ENCODE measurements at places on chromosomes 7 and 10. TPM values are rescaled to one million over a fixed set of nuclear protein-coding genes. Genes with fewer than 3 reads are reported as not detected.

DNA sequence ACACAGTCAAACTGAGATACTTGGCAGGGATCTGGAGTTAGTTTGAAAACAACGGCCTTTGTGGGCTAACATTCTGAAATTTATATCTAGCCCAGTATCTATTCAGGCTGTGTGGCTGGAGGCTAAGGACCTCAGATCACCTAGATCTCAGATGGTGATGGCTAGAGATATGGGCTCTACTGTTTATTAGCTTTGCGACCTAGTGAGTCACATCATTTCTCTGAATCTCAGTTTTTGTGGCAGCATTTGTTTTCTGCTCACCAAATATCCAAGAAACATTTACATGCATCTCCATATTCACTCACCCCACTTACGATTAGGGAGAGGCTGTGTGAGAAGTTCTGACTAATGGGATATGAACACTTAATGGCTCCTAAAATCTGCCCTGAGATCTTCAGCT, 503.9 kb downstream of the KIF20B start:
- DNase-seq, result no peak

GRCh38 chr7:107068156-107068555, 23.7 kb downstream of the PRKAR2B start:
- DNase-seq, result no peak

The CRPPA gene
- total RNA-seq, result 10.9 TPM

The CRHR2 gene
- not detected for total RNA-seq

The SMKR1 gene
- total RNA-seq, result not detected

- DNase-seq, result no peak
These were observed 261.9 kb upstream of the LYZL1 start for GRCh38 chr10:29026802-29027580.

The FOXI2 gene
- total RNA-seq, result not detected

The DKK1 gene
- total RNA-seq, result not detected

The CXCL12 gene
- 114 TPM for total RNA-seq

The TRPV5 gene
- total RNA-seq, result not detected

DNA sequence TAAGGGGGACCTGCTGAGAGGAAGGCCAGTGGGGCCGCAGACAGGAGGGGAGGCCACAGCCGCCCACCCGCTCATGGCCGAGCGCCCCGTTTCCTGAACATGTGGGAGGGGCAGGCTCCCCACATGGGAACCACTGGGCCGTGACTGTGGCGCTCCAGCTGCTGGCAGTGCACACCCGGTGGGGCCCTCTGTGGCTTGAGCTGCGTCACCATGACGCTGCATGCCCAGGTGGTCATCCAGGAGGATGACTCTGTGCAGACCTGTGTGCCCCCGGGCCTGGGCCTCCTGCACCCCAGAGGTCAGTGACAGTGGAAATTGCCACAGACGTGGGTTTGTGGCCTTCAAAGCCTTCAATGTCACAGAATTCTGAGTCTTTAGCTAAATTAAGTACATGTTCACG, 85.1 kb downstream of the MGMT start:
- no peak for DNase-seq

DNA sequence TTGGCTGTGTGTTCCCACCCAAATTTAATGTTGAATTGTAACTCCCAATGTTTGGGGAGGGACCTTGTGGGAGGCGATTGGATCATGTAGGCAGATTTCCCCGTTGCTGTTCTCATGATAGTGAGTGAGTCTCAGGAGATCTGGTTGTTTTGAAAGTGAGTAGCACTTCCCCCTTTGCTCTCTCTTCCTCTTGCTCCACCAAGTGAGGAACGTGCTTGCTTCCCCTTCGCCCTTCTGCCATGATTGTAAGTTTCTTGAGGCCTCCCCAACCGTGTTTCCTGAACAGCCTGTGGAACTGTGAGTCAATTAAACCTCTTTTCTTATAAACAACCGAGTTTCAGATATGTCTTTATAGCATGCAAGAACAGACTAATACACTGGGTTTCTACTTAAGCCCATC, 176.3 kb downstream of the CDK14 start:
- DNase-seq, result no peak

- no peak for DNase-seq
These were observed 33.3 kb downstream of the CD36 start for GRCh38 chr7:80671744-80672143.

DNA sequence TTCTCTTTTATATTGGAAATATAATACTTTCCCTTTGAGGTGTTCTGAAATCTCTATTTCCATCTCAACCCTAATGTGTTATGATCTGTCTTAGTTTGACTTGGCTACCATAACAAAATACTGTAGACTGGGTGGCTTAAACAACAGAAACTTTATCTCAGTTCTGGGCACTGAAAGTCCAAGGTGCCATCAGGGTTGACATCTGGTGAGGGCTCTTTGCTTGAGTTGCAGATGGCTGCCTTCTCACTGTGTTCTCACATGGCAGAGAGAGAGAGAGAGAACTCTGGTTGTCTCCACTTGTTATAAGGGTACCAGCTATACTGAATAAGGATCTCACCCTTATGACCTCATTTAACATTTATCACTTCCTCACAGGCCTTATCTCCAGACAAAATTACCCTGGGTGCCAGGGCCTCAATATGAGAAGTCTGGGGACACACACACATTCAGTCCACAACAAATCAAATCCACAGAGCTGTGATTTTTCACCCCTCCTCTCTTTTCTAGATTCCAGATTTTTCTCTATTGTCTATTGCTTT, 104.5 kb downstream of the SRI start:
- DNase-seq, result no peak

DNA sequence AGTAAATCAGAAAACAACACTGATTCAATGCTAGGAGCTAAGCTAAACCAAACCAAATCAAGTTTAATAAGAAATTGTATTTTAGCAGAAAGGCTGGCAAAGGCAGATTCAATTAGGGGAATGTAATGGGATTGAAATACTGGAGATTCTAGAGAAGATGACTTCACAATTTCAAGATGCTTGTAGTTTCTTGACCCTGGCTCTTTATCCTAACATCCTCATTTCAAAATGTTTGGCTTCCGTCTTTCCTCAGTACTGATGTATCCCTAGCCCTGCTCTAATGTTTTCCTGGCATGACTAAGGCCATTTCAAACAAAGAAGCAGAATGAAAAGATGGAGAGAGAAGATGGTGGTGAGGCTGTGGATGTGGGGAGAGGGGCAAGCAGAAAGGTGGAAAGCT, 2.7 kb upstream of the JCAD start:
- no peak for DNase-seq

Data from right cardiac atrium (tissue), 5 donors.